ENCODE measurements at places on chromosomes 12 and 14.

GRCh38 chr12:92602476-92602875 is 100.3 kb upstream of the PLEKHG7 start:
- DNase-seq, result no peak

DNA sequence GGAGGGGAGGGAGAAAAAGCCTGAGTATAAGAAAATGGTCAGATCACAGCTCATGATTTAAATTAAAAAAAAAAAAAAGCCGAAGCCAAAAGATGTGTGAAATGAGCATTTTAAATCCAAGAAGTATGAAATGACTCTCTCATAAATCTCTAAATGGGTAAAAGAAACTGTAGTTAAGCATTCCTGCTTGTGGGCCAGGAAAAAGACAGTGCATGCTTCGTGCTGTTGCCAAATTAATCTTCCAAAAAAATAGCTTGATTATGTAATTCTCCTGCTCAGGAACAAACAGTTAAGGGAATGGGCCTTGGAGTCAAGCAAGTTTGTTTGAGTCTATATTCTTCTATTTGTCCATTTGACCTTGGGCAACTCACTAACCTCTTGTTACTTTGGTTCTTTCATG is 325.4 kb upstream of the SEL1L start:
- no peak for DNase-seq

DNA sequence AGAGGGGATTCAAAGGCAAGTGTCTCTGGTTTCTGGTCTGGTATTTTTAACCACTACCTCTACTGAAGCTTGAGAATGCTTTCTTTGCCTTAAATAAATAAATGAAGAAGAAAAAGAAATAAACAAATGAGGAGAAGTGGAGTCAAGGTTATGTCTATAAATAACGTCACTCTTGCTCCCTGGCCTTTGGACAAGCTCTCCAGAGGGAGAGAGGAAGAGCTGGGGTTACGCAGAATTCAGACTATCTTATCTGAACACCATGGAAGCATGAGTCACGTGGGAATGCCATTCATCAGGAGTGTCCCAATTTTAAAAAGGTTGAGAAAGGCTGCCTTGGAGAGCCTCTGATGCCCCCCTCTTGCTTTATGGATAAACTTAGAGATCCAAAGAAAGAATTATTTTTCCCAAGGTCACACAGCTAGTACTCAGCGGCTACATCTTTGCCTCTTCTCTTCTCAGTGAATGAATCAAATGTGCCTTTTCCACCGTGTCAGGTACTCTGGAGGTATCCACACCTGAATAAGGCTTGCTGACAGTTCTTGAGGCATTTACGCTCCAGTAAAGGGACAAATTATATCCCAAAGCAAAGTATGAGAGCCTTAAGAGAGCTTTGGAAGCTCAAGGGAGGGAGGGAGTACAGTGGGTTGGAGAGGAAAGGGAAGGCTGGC is 12.9 kb upstream of the MSI1 start:
- no peak for DNase-seq

DNA sequence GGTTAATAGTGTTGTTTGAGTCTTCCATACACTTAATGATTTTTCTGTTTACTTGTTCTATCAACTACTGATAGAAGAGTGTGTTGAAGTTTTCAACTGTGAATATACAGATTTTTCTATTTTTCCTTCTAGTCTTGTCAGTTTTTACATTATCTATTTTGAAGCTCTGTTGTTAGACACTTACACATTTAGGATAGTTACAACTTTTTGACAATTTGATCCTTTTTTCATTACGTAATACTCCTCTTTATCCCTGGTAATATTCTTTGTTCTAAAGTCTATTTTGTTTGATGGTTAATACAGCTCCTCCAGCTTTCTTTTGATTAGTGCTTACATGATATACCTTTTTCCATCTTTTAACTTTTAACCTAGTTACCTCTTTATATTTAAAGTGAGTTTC is 45.2 kb downstream of the DHRS2 start:
- no peak for DNase-seq

DNA sequence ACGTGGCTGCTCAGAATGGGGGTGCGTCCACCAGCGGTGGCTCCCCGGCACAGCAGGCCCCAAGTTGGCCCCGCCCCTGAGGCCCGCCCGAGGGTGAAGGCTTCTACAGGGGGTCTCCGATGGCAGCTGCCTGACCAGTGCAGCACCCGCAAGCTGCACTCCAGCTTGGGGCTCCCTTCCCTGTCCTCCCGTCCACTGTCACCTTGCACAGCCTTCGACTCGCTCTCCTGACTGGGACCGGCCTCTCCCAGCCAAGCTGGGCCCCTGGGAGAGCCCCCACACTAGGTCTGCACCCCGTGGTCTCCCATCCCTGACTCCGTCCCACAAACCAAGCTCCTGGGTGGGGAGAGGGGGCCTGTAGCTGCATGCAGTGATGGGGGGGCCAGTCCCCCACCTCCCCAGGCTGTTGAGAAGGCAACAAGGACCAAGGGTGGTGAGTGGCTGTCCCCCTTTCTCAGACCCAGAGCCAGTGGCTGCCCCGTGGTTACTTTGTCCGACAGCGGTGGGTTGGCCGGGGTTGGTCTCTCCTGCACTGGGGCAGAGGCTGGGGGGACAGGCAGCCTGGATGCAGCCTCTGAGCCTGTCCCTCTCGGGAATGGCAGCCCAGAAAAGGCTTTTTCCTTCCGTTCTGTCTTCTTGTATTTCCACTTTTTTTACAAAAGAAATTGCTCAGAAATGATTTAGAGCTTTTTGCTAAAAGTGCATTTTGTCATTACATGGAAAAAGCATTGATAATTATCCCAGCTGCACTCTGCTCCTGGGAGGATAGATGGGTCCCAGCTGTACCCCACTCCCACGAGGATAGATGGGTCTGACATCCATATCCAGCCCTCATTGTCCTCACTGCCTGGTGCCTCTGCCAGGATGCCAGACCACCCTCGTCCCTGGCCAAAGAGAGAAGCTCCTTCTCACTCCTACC is 217.0 kb downstream of the KIF26A start:
- DNase-seq, result no peak

DNA sequence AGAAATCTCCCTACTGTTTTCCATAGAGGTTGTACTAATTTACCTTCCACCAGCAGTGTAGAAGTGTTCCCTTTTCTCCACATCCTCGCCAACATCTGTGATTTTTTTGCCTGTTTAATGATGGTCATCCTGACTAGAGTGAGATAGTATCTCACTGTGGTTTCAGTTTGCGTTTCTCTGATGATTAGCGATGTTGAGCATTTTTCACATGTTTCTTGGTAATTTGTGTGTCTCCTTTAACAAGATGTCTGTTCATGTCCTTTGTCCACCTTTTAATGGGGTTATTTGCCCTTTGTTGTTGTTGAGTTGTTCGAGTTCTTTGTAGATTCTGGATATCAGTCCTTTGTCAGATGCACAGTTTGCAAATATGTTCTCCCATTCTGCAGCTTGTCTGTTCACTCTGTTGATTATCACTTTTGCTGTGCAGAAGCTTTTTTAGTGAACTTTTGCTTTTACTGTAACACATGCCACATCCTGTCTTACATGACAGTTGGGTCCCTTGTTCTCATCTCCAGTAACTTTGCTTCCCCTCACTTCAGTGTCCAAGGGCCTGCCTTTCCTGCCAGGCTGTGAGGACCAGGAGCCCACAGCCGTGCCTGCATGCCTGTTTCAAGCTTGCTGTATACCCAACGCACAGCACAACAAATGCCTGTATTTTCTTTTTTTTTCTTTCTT is 64.9 kb downstream of the SPRING1 start:
- DNase-seq, result no peak

DNA sequence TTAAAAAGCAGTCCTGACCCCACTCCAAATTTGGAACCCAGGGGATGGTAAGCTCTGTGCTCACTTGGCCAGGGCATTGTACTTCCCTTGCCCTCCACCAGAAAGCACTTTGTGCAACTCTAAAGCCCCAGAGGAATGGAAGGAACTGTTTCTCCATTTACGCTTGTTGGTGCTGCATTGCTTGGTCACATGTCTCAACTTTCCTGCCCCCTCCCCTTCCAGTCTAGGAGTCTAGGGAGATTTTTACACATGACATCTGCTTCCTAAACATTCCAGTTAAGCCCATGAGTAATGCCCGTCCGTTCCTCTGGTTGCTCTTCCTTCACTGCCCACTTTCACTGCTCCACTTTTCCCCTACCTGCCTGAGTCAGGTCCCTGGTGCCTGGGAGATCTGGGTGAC is 92.6 kb upstream of the MAP1LC3B2 start:
- DNase-seq, result no peak

- DNase-seq, result peak; percentile 45
These were observed 594 bp upstream of the VCPKMT start for GRCh38 chr14:50116966-50117365.

GRCh38 chr12:57216014-57216911 is at the start of gene NXPH4:
TSS of gene NXPH4 (plus strand) at chr12:57216794. CDS start at chr12:57216970, 176 bp downstream.
- DNase-seq, result no peak

DNA sequence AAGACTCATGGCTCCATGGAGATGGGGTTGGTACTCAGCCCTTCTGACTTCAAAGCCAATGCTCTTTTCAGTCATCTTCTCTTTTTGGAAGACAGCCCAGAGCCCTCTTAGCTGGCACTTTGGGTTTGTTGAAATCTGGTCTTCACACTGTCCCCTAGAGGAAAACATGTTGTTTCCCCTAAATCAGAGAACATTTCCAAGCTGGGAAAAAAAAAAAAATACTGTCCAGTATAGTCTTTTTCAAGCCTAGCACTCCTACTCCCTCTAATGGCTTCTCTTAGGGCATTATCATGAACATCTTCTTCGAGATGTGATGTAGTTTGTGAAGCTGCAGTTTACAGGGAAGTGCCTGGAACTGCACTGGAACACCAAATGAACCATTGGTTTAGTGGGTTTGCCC is 3.0 kb upstream of the ZC3H14 start:
- peak; percentile 8 for DNase-seq

- no peak for DNase-seq
These were observed 111.6 kb upstream of the PZP start for GRCh38 chr12:9319842-9320173.

- DNase-seq, result no peak
These were observed 52.9 kb downstream of the APOBEC1 start for GRCh38 chr12:7612851-7613250.

- no peak for DNase-seq
These were observed 289.3 kb downstream of the FBXL14 start for GRCh38 chr12:1305063-1305434.

- no peak for DNase-seq
These were observed 282.9 kb downstream of the RMST start for GRCh38 chr12:97745406-97746101.

- DNase-seq, result no peak
These were observed 20.2 kb downstream of the SLC2A3 start for GRCh38 chr12:7915661-7916403.

GRCh38 chr14:28744126-28744525 is 22.5 kb upstream of the FOXG1 start:
- no peak for DNase-seq

- DNase-seq, result no peak
These were observed 13.3 kb downstream of the SLC15A4 start for GRCh38 chr12:128810182-128811127.

GRCh38 chr14:71702786-71703185 is 229.4 kb upstream of the RGS6 start:
- no peak for DNase-seq

- DNase-seq, result no peak
These were observed 64.2 kb downstream of the ERGIC2 start for GRCh38 chr12:29316752-29317151.

GRCh38 chr12:130924966-130925665 is 28.6 kb upstream of the ADGRD1 start:
- no peak for DNase-seq

DNA sequence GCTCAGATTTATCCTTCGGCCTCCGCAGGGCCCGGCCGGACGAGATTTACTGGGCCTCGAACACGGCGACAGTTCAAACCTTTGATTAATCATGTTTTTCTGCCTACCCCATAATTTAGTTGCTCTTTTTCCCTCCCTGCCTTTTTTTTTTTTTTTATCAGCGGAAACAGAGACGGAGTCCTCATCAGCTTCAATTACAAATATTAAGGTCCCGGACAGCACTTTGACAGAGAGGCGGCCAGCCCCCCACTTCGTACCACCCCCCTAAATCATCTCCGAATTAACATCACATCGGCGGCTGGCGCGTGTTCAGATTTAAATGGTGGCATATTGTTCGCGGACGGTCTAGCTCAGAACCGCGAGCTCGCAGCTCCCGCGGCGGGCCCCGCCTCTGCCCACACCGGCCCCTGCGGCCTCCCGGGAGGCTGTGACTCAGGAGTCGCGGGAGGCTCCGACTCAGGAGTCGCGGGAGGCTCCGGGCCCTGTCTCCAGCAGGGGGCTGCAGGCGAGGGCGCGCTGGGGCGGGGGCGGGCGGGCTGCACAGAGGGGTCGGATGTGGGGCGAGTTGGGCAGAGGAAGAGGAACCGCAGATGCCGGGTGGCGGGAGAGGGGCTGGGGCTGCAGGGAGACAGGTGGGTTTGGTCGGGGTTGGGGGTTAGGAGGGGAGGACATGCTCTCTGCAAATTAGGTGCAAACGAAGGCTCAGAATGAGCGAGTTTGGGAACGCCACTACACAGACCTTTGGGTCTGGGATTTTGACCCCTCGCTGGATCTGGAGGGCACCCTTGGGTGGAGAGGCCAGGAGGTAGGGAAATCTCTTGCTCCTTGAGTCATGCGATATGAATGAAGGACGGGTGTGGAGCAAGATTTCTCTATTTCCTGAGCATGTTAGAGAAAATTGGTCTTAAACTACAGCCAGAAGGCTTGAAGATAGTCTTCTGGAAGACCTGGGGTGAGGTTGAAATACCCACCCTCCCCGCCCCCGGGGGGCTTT is 19.6 kb upstream of the ATP5MC2 start:
- DNase-seq, result no peak

GRCh38 chr12:107436836-107437235 is 248.8 kb upstream of the PWP1 start:
- no peak for DNase-seq

DNA sequence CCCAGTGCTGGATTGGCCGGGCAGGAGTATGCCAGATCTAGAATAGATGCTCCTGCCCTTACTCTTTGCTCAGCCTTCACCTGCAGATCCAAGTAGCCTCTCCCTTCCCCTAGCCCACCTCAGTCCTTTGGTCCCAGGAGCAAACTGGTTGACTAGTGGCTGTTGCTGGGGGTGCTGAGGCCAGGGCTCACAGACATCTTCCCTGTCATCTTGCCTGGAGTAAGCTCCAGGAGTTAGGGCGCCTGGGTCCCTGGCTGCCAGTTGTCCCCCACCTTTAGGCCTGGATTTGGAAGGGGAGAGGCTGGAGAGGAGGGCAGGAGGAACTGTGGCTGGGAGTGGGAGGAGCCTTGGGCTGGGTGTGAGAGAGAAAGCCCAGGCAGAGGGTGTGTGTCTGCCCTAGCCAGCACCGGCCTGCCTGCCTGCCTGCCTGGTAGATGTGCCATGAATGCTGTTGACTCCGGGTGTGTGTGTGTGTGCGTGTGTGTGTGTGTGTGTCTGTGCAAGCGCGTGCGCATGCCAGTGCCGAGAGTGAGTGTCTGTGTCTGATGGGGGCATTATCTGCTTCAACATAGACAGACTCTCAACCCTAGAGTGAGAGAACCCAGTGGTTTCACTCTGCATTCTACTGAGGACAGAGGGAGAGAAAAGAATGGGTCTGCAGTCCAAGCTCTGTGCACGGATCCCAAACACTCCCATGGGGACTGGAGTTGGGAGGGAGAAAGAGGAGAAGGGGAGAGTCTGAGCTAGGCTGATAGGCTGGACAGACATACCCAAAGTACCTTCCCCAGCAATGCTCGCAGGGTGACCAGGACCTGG is 845 bp upstream of the RARG start:
- DNase-seq, result no peak
